ENCODE measurements at places on chromosomes 1 and 21.

DNA sequence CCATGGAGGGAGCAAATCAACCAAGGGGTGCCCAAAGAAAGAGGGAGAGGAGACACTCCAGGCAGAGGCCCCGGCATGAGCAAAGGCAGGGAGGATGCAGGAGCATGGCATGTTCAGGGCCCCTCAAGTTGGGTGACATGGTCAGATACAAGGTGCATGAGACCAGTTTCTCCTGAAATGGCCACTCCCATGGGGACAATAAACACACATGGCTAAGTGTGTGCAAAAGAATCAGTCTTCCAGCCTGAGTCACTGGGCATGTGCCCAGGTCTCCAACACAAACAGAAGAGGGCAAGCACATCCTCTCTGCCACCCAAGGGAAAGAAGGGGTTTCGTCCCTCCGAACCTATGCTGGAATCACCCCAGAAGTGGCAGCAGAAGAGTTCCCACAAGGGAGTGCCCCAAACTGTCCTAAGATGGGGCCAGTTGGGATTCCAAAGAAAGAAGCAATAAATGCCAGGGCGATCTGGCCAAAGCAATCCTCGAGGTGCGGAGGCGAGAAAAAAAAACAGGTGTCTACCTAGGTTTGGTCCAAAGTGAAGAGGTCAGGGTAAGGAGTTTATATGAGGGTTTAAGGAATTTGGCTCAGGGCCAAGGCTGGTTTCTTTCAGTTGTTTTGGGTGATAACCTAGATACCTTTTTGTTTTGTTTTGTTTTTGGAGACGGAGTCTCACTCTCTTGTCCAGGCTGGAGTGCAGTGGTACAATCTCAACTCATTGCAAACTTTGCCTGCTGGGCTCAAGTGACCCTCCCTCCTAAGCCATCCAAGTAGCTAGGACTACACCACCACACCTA lies 13.2 kb downstream of the CASP9 start:
- H3K36me3 ChIP-seq: no peaks in the 10 kb centered on the region
- no peak for DNase-seq
- no peak overlapping the region for H3K4me3 ChIP-seq
- no peak overlapping the region for H3K27ac ChIP-seq
- no peaks in the 10 kb centered on the region for H3K27me3 ChIP-seq

GRCh38 chr21:15309721-15310120 lies 244.9 kb upstream of the NRIP1 start:
- no peak overlapping the region for H3K4me3 ChIP-seq
- no peak overlapping the region for H3K27ac ChIP-seq
- no peaks in the 10 kb centered on the region for H3K27me3 ChIP-seq
- no peaks in the 10 kb centered on the region for H3K36me3 ChIP-seq

DNA sequence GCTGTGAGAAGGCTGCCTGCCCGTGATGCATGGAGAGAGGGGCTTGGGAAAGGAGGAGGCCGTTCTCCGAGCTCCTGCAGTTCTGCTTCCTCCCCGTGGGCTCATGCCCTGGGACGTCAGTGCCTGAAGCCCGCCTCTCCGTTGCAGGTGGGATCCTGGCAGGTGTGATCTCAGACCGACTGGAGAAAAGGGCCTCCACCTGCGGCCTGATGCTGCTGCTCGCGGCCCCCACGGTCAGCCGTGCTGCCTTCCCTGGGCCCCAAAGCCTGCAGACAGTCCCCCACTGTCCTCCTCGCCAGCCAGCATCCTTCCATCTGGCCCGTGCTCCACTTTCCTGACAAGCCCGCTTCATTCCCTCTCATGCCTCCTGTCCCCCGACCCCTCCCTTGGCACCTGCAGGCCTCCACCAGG lies 50.9 kb downstream of the SLC37A1 start:
- no peaks in the 10 kb centered on the region for H3K27me3 ChIP-seq
- H3K36me3 ChIP-seq: peaks cover 14% of the 10 kb centered on the region
- no peak overlapping the region for H3K27ac ChIP-seq
- no peak overlapping the region for H3K4me3 ChIP-seq
- DNase-seq: peak; percentile 34
- no peaks in the 10 kb centered on the region for H3K4me1 ChIP-seq

- H3K4me1 ChIP-seq: no peaks in the 10 kb centered on the region
- no peak overlapping the region for H3K27ac ChIP-seq
- no peak for DNase-seq
These were observed 67.6 kb downstream of the POFUT2 start for GRCh38 chr21:45220071-45220481.

GRCh38 chr1:27332536-27333281 lies 9.1 kb upstream of the SYTL1 start:
- H3K4me3 ChIP-seq: no peak overlapping the region
- no peaks in the 10 kb centered on the region for H3K4me1 ChIP-seq
- H3K27ac ChIP-seq: no peak overlapping the region
- DNase-seq: no peak

- DNase-seq: no peak
- H3K36me3 ChIP-seq: no peaks in the 10 kb centered on the region
- no peak overlapping the region for H3K27ac ChIP-seq
- H3K27me3 ChIP-seq: no peaks in the 10 kb centered on the region
- no peak overlapping the region for H3K4me3 ChIP-seq
These were observed 348.7 kb downstream of the PAPPA2 start for GRCh38 chr1:176811511-176812288.

- no peaks in the 10 kb centered on the region for H3K36me3 ChIP-seq
- no peak overlapping the region for H3K27ac ChIP-seq
- no peaks in the 10 kb centered on the region for H3K27me3 ChIP-seq
These were observed 725.5 kb upstream of the CHRM3 start for GRCh38 chr1:238660849-238661248.

DNA sequence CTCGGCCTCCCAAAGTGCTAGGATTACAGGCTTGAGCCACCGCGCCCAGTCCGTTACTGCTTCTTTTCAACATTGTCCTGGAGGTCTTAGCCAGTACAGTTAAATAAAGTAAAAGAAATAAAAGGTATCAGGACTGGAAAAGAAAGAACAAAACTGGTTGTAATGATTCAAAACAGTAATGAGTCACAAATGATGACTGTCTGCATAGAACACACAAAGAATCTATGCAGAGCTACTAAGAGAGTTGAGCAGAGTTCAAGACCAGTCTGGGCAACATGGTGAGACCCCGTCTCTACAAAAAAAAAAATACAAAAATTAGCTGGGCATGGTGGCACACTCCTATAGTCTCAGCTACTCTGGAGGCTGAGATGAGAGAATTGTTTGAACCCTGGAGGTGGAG lies 23.4 kb downstream of the BCAR3 start:
- no peak for DNase-seq
- no peaks in the 10 kb centered on the region for H3K27me3 ChIP-seq
- H3K36me3 ChIP-seq: no peaks in the 10 kb centered on the region
- no peak overlapping the region for H3K4me3 ChIP-seq

DNA sequence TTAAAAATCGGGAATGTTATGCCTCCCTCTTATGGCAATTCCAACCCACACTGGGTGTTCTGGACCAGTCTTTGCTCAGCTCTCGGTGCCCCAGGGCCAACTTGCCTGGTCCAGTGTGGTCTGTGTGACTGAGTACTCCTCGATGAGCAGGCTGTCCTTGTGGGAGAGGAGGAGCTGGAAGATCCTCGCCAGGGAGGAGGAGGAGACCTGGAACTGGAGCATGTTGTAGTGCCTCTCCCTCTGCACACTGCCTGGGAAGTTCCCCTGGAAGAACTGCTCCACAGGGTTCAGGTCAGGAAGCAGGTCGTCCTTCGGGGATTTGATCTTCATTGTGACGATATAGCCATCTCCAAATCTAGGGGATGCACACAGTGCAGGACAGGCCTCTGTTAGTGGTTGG lies 88.5 kb upstream of the GCLM start:
- no peak for DNase-seq
- no peaks in the 10 kb centered on the region for H3K4me1 ChIP-seq
- H3K4me3 ChIP-seq: no peak overlapping the region
- no peaks in the 10 kb centered on the region for H3K27me3 ChIP-seq
- no peaks in the 10 kb centered on the region for H3K36me3 ChIP-seq

DNA sequence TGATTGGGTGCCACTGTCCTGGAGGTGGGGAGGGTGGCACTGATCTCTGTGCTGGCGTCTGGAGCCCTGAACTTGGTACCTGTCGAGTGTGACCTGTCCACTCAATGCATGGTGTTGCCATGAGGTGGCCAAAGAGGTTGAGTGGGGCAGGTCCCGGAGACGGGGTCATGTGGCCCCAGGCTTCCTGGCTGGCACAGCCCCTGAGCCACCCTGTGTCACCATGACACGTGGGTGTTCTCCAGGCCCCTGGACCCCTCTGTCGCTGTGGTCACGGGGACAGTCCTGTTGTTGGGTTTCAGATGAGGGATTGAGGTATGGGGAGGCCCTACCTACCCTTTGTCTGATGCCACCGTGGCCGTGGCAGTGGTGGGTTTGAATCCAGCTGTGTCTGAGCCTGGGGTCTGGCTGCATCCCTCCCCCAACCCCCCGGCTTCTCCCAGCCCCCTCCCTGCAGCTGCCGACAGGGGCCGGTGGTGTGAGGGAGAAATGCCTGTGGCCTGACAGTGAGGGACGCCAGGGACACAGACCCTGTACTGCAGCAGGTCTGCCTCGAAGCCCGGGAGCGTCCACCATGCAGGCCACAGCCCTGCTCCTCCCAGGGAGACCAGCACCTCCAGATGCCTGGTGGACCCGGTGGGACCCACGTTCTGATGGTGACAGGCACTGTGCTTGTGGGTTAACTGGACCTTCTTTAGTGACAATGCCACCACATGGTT lies 12.0 kb downstream of the TRPM2 start:
- no peak overlapping the region for H3K27ac ChIP-seq
- no peaks in the 10 kb centered on the region for H3K27me3 ChIP-seq
- DNase-seq: peak; percentile 37
- H3K4me1 ChIP-seq: no peaks in the 10 kb centered on the region
- H3K4me3 ChIP-seq: no peak overlapping the region

GRCh38 chr1:98323388-98323787 lies 338.1 kb upstream of the SNX7 start:
- no peaks in the 10 kb centered on the region for H3K27me3 ChIP-seq
- DNase-seq: no peak
- H3K4me1 ChIP-seq: no peaks in the 10 kb centered on the region
- no peak overlapping the region for H3K27ac ChIP-seq

DNA sequence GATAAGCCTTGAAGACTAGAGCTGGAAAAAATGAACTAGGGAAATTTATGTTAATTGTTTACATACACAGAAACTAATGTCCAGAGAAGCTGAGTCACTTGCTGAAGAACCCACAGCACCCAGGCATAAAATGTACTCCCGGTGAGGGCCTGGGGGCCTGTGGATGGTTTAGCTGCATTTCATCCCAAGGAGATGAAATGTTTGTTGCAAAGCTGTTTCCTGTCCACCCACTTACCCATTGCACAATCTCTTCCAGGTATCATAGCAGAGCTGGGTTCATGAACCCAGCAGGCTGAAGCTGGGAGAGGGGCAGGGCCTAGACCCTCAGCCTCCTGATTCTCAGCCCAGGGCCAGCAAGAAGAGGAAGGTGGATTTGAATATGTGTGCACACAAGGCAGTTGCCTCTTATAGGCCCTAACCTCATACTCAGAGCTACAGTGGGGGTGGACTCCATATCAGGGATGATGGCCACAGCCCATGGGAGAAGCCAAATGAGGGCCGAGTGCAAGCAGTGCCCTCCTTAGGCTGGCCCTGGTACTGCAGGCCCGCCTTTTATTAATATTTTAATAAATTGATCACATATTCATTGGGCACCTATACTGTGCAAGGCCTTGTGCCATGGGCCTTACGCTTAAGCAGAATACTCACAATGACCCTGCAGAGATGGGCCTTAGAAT lies 110.8 kb downstream of the LACTBL1 start:
- H3K27ac ChIP-seq: no peak overlapping the region
- no peaks in the 10 kb centered on the region for H3K4me1 ChIP-seq
- no peaks in the 10 kb centered on the region for H3K27me3 ChIP-seq
- no peak for DNase-seq
- no peak overlapping the region for H3K4me3 ChIP-seq

- no peaks in the 10 kb centered on the region for H3K27me3 ChIP-seq
- H3K36me3 ChIP-seq: no peaks in the 10 kb centered on the region
- no peaks in the 10 kb centered on the region for H3K4me1 ChIP-seq
- no peak overlapping the region for H3K4me3 ChIP-seq
- no peak for DNase-seq
- no peak overlapping the region for H3K27ac ChIP-seq
These were observed 83.5 kb upstream of the BCAR3 start for GRCh38 chr1:93765099-93765498.

- no peak overlapping the region for H3K4me3 ChIP-seq
- H3K27me3 ChIP-seq: no peaks in the 10 kb centered on the region
- H3K4me1 ChIP-seq: peaks cover 5% of the 10 kb centered on the region
- DNase-seq: no peak
- H3K27ac ChIP-seq: no peak overlapping the region
These were observed 13.4 kb upstream of the PWP2 start for GRCh38 chr21:44093761-44094160.

GRCh38 chr1:240391660-240392260 lies 220.2 kb downstream of the GREM2 start:
- H3K36me3 ChIP-seq: no peaks in the 10 kb centered on the region
- no peaks in the 10 kb centered on the region for H3K4me1 ChIP-seq
- no peaks in the 10 kb centered on the region for H3K27me3 ChIP-seq
- no peak for DNase-seq
- no peak overlapping the region for H3K4me3 ChIP-seq

DNA sequence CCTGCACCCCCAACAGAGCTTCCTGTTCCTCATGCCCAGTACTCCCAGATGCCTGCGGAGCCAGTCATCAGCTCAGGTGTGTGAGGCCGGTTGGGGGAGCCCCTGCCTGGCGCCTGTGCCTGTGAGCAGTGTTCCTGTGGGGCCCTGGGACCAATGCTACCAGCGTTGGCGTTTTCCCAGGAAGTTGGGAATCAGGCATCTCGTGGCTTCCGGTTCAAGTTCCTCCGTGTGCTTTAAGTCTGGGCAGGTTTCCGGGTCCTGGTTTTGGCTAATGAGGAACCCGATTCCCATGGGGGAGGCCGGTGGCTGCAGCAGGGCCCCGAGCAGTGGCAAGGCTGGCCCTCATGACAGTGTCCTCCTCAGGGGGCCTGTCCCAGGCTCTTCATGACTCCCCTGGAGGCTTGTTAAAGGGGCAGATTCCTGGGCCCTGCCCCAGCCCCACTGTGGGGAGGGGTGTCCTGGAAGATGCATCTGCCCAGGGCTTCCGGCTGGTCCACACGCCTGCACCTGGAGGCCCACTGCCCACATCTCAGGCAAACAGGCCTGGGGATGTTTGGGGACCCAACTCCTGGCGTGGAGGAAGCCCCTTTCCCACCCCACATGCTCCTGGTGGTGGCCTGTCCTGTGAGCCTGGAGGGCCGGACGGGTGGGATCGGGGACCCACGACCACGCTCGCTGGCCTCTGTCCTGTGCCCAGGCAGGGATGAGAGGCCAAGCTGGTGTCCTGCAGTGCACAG lies 26.2 kb downstream of the TP73 start:
- H3K36me3 ChIP-seq: no peaks in the 10 kb centered on the region
- no peaks in the 10 kb centered on the region for H3K4me1 ChIP-seq
- no peak overlapping the region for H3K27ac ChIP-seq
- H3K27me3 ChIP-seq: no peaks in the 10 kb centered on the region
- no peak for DNase-seq
- no peak overlapping the region for H3K4me3 ChIP-seq

- H3K4me3 ChIP-seq: no peak overlapping the region
- no peaks in the 10 kb centered on the region for H3K36me3 ChIP-seq
- no peaks in the 10 kb centered on the region for H3K4me1 ChIP-seq
- no peak for DNase-seq
These were observed 68.7 kb downstream of the TEX35 start for GRCh38 chr1:178581351-178582303.

- H3K27ac ChIP-seq: no peak overlapping the region
- DNase-seq: no peak
- no peaks in the 10 kb centered on the region for H3K36me3 ChIP-seq
- H3K4me3 ChIP-seq: no peak overlapping the region
- peaks cover 9% of the 10 kb centered on the region for H3K4me1 ChIP-seq
These were observed 215.0 kb downstream of the DAB1 start for GRCh38 chr1:57208741-57209302.
